ENCODE measurements at places on chromosomes 1 and 21.

DNA sequence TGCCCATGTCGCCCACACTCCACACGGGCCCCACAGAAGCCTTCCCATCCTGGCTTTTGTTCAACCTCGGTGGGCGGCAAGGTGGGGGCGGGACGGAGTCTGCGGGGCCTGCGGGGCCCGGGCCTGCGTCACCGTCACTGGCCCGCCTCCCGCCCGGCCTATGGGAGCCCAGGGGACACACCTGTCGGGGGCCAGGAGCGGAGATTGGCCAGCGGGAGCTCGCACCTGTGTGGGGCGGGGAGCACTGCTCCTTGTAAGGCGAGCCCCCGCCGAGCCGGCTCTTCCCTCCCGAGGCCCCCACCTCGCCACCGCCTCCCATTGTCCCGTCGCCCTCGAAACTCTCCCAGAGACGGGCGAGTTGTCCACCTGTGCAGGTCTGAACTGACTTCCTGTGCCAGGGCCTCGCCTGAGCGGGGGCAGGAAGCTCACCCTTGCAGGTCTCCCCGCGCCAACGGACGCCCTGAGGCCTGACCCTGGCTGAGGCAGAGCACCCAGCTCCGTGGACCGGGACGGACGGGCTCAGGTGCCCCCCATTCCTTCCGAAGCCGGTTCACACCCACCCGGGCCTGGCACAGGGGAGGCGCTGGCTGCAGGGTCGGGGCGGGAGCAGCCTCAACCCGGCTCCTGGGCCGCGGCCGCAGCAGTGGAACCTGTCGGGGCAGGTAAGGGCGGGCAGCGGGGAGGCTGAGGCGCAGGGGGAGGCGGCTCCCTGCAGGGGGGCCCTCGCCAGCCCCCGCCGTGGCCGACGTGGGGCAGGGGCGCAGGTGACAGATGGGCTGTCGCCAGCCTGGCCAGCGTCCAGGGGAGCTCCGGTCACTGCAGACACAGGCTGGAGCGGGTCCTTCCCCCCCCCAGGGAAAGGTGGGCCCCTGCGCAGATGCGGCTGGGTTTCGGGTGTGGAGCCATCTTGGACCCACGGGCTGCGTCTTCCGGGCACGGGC is 10.8 kb upstream of the TTLL10 start:
- DNase-seq, result no peak
- H3K4me1 ChIP-seq, result peaks cover 6% of the 10 kb centered on the region
- peak overlapping the region; percentile 69 for H3K27ac ChIP-seq
- no peaks in the 10 kb centered on the region for H3K27me3 ChIP-seq
- peak overlapping the region; percentile 28 for H3K4me3 ChIP-seq
- H3K36me3 ChIP-seq, result no peaks in the 10 kb centered on the region

- peaks cover 7% of the 10 kb centered on the region for H3K36me3 ChIP-seq
- no peak for DNase-seq
These were observed 4.3 kb downstream of the RUSC1 start for GRCh38 chr1:155324717-155325602.

DNA sequence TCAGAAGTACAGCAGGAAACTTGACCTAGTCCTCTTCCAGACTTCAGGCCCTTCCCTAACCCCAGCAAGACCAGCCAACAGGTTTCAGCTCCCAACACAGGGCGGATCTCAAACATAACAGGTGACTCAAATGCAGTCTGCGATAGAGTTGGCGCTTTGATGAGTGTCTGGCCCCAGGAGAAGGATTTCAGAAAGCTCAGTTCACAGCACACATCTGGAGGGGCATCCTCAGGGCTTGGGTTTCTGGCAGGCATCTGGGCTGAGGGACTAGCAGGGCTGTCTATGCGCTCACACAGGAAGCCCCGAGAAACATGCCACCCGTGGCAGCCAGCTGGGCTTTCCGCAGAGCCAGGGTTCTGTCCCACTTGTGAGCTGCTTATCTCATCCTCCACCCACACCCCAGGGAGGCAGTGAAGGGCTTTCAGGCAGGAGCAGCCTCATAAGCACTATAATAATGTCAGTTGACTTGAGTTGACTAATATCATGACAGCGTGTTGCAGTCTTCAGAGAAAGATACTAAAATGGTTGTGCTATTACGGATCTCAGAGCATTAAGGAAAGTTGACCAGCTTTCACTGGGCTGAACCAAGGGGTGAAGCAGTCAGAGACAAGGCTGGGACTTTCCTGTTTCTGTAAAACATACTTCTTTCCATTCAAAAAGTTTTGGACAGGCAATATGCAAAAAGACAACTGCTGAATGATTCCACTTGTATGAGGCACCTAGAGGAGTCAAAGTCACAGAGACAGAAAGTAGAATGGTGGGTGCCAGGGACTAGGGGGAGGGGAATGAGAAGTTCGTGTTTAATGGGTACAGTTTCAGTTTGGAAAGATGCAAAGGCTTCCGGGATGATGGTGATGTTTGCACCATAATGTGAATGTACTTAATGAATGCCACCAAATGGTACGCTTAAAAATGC is 233.0 kb upstream of the IRF2BP2 start:
- peaks cover 49% of the 10 kb centered on the region for H3K4me1 ChIP-seq
- no peak for DNase-seq
- no peak overlapping the region for H3K4me3 ChIP-seq
- no peaks in the 10 kb centered on the region for H3K36me3 ChIP-seq

DNA sequence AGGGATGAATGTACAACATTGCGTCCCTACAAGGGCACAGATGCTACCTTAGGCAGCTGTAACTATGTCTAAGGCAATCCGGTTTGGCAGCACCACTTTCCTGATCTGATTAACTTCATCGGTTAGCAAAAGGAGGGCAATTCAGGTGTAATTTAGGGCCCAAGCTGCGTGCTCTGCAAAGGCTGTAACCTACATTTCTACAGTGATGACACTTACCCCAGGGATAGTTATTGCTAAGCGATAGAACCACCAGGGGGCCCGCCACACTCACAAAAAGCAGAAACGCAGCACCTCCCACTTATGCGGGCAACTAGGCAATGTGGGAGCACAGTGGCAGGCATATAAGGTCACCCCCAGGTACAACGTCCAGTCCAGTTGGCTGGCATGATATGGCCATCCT is 113.5 kb downstream of the GDAP2 start:
- H3K4me1 ChIP-seq, result no peaks in the 10 kb centered on the region
- H3K4me3 ChIP-seq, result no peak overlapping the region
- DNase-seq, result no peak
- no peaks in the 10 kb centered on the region for H3K36me3 ChIP-seq
- no peaks in the 10 kb centered on the region for H3K27me3 ChIP-seq
- no peak overlapping the region for H3K27ac ChIP-seq

- no peaks in the 10 kb centered on the region for H3K27me3 ChIP-seq
- peaks cover 42% of the 10 kb centered on the region for H3K4me1 ChIP-seq
- H3K27ac ChIP-seq, result no peak overlapping the region
- no peak for DNase-seq
- no peak overlapping the region for H3K4me3 ChIP-seq
These were observed 6.5 kb downstream of the PGLYRP4 start for GRCh38 chr1:153342178-153342577.

DNA sequence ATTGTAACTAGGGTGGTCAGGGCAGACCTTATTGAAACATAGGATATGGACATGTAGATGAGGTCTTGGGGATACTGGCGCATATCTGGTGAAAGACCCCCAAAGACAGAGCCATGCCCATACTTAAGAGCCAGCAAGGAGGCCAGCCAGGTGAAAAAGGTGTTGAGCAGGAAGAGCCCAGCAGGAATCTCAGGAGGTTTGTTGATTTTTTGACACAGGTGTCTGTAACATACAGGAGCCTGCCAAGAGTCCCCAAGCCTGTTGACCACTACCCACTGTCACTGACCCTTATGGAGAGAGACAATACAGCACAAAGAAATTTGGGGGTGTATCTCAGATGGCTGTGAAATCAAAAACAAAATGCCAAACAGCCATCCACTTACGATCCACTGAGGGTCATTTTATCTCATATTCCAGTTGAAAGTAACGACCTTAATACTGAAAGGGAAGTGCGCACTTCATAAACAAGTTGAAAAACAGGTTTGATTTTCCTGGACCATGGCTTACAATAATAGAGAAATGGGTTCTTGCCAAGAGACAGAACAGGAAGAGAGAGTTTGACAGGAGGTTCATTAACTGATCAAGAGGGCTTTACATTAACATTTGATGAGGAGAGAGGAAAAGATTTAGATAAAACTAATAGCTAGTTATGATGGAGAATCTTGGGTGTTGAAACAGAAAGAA is 163.6 kb downstream of the GLUL start:
- H3K27me3 ChIP-seq, result no peaks in the 10 kb centered on the region
- DNase-seq, result no peak
- H3K4me3 ChIP-seq, result no peak overlapping the region
- no peaks in the 10 kb centered on the region for H3K4me1 ChIP-seq

DNA sequence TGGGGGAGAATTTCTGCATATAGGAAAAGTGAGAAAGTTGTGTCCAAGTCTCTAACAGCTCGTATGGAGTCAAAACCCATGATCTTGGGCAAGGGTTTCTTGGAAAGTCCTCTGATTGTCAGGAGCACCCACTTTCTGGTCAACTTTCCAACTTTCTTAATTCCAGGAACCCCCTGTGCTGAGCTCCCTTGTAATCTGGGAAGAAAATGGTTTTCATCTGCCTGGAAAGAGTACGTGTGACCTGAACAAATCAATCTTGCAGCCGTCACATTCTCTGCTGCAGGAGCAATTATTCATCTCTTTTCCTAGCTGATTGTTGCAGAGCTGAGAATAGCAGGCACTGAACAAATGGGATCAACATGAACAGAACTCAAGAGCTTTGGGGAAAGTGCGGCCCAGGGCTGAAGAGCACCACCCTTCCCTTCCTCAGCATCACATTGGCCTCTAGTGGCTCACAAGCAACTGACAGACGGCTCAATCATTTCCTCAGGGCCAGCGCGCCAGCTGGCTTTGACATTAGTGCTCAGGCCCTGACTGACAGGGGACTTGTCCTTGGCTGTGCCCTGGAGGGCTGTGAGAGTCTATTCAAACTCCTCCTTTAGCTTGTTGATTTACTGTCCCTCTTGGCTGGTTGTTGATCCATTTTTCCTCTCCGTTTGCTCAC is 295.2 kb downstream of the HLX start:
- H3K36me3 ChIP-seq, result no peaks in the 10 kb centered on the region
- no peak overlapping the region for H3K4me3 ChIP-seq
- H3K27ac ChIP-seq, result no peak overlapping the region
- no peaks in the 10 kb centered on the region for H3K4me1 ChIP-seq

- H3K4me3 ChIP-seq, result no peak overlapping the region
- no peak for DNase-seq
- H3K27me3 ChIP-seq, result peaks cover 7% of the 10 kb centered on the region
- H3K36me3 ChIP-seq, result no peaks in the 10 kb centered on the region
These were observed 5.1 kb upstream of the LAMB3 start for GRCh38 chr1:209657140-209657879.

DNA sequence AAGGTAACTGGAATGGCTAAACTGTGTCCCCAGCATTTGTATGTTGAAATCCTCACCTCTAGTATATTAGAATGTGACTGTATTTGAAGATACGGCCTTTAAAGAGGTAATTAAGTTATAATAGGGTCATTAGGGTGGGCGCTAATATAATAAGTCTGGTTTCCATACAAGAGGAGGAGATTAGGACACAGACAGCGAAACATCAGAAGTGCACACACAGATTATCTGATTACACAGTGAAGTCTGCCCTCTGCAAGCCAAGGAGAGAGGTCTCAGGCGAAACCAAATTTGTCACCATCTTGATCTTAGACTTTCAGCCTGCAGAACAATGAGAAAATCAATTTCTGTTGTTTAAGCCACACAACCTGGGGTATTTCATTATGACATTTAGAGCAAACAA is 2233.1 kb downstream of the MRPL39 start:
- no peak for DNase-seq
- no peak overlapping the region for H3K4me3 ChIP-seq
- H3K36me3 ChIP-seq, result no peaks in the 10 kb centered on the region
- H3K27me3 ChIP-seq, result no peaks in the 10 kb centered on the region

GRCh38 chr1:97668945-97669344 is 251.9 kb downstream of the DPYD start:
- H3K4me3 ChIP-seq, result no peak overlapping the region
- no peaks in the 10 kb centered on the region for H3K27me3 ChIP-seq
- H3K4me1 ChIP-seq, result no peaks in the 10 kb centered on the region
- no peak overlapping the region for H3K27ac ChIP-seq
- DNase-seq, result peak; percentile 12

- no peaks in the 10 kb centered on the region for H3K36me3 ChIP-seq
- no peak overlapping the region for H3K4me3 ChIP-seq
- DNase-seq, result no peak
- H3K27ac ChIP-seq, result no peak overlapping the region
These were observed 267.0 kb downstream of the DNM3 start for GRCh38 chr1:172108161-172108893.

- DNase-seq, result no peak
- no peaks in the 10 kb centered on the region for H3K27me3 ChIP-seq
- no peak overlapping the region for H3K4me3 ChIP-seq
- H3K4me1 ChIP-seq, result no peaks in the 10 kb centered on the region
These were observed 142.4 kb downstream of the NAV1 start for GRCh38 chr1:201681375-201681774.

GRCh38 chr1:9438431-9439073 is 100.7 kb upstream of the SLC25A33 start:
- no peak for DNase-seq
- no peaks in the 10 kb centered on the region for H3K36me3 ChIP-seq
- no peak overlapping the region for H3K4me3 ChIP-seq
- peaks cover 4% of the 10 kb centered on the region for H3K4me1 ChIP-seq
- H3K27me3 ChIP-seq, result peaks cover 6% of the 10 kb centered on the region
- H3K27ac ChIP-seq, result no peak overlapping the region

DNA sequence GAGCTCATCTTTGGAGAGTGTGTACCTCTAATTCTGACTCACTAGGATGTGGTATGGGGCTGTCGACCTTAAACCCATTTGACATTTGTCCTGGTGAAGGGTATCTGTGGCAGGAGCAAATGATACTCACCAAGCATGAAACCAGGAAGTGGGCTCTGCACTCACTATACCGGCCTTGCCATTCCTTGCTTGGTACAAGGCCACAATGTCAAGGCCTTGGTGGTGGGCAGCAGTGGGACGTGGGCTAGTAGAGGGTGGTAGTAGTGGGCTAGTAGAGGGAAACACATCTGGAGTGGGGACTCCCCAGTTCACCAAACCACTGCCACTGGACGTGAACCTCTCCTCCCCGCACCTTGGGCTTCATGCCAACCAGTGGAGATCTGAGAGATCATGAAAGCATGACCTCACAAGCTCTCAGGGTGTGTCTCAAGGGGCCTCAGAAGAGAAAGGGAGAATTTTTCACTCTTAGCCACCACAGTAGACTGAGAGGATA is 11.5 kb downstream of the TNFSF4 start:
- H3K27ac ChIP-seq, result no peak overlapping the region
- no peak for DNase-seq
- no peaks in the 10 kb centered on the region for H3K27me3 ChIP-seq
- no peak overlapping the region for H3K4me3 ChIP-seq
- H3K4me1 ChIP-seq, result no peaks in the 10 kb centered on the region
- H3K36me3 ChIP-seq, result no peaks in the 10 kb centered on the region

DNA sequence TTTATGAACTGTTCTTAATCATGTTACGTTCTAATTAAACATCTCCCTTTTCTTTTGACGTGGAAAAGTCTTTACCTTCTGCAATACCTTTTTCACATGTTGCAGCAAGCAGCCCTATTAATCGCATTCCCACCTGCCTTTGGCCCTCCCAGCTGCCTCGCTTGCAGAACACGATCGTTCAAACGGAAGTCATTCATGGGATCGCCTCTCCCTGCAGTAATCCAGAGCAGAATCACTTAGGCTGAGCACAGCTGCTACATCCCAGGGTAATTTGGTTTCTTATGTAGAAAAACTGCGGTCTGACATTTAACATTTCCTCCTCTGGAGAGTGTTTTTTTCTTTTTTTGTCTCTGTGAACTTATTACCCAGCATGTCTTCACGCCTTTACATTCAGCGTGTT is 206.3 kb downstream of the KIF26B start:
- H3K4me1 ChIP-seq, result peaks cover 21% of the 10 kb centered on the region
- H3K4me3 ChIP-seq, result no peak overlapping the region
- no peak for DNase-seq
- H3K36me3 ChIP-seq, result no peaks in the 10 kb centered on the region
